ENCODE measurements at places on chromosomes 1 and 21.
A peak's percentile ranks its signal among the peaks of the same experiment; 100 is the strongest.

- no peak for DNase-seq
Measured at GRCh38 chr1:172472495-172472894, 28.6 kb upstream of the PIGC start.

GRCh38 chr1:218352075-218352438 is 6.9 kb downstream of the TGFB2 start:
- DNase-seq, result no peak

DNA sequence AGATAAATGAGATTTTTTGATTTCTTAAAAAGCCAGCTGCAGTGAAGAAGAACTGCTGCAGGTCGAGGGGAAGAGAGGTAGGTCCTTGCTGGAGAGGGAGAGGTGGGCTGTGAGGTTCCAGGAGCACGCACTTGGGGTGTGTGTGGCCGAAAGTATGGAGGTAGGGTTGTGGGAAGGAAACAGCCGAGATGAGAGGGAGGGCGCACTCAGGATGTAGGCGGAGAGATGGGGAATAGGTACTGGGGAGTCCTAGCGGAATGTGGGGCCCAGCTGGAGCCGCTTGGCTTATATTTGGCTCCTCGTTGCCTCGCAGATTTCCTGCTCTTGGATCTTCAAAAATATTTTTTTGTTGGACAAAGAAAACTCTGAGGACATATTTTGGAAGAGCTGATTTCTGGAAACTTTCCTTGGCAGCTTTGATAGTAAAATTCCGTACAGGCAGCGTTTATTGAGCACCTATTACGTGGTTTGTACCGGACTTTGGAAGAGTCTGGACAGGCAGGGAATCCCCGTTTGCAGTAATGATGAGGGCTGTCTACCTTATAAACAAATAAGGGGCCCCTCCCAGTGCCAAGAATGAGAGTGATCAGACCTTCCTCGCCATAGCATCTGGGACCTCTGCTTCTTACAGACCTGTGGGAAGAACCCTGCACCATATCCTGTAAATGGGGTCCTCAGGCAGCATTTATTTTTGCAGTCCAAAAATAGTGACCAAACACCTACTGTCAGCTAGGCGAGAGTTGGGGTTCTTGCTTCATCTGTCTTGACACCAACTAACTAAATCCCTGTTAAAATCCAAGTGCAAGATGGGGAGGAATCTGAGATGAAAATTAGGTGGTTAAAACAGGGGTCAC is 1.5 kb downstream of the LRRC8D start:
- no peak for DNase-seq

DNA sequence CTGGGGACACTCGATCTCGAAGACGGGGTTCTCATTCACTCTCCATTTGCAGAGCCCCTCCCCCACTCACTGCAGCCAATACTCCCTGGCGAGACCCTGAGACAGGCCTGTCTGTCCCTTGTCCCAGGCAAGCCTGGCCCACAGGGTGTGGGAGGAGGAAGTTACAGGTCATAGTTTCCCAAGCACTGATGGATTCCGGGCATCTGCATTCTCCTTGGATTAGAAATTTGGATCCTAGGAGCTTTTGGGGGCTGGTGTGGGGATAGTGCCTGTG is 11.3 kb downstream of the WNT3A start:
- no peak for DNase-seq

GRCh38 chr21:16117331-16117730 is 387.5 kb downstream of the USP25 start:
- no peak for DNase-seq

DNA sequence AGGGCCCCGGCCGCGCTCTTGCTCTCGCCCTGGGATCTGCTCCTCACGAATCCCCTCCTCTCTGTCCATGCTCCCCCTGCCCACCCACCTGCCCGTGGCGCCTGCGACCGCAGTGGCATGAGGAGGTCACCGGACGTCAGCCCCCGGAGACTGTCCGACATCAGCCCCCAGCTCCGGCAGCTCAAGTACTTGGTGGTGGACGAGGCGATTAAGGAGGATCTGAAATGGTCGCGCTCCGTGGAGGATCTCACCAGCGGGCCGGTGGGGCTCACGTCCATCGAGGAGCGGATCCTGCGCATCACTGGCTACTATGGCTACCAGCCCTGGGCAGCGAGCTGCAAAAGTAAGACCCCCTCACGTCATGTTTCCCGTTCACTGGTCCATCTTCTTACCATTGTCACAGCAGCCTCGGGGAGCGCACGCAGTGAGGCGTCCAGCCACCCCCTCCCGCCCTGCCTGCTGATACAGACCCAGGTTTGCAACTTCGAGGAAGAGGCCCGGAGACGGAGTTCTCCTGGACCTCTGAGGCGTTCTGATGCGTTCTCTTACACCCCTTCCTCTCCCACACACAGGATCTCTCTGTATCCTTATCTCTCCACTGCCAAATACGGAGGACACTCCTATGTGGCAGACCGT is 1.1 kb downstream of the SLC35F3 start:
- DNase-seq, result no peak

GRCh38 chr1:218546314-218546713 is 201.2 kb downstream of the TGFB2 start:
- DNase-seq, result no peak

- DNase-seq, result no peak
Measured at GRCh38 chr1:206930210-206930798, 8.6 kb upstream of the FCMR start.

- no peak for DNase-seq
Measured at GRCh38 chr1:66476774-66477173, 57.2 kb upstream of the SGIP1 start.

GRCh38 chr1:14003552-14003951 is 303.6 kb downstream of the PRDM2 start:
- no peak for DNase-seq

GRCh38 chr21:26019236-26019635 is 151.3 kb downstream of the APP start:
- no peak for DNase-seq

- no peak for DNase-seq
Measured at GRCh38 chr1:173415490-173415889, 61.6 kb upstream of the PRDX6 start.

- no peak for DNase-seq
Measured at GRCh38 chr1:63829349-63830327, 55.8 kb downstream of the ROR1 start.

DNA sequence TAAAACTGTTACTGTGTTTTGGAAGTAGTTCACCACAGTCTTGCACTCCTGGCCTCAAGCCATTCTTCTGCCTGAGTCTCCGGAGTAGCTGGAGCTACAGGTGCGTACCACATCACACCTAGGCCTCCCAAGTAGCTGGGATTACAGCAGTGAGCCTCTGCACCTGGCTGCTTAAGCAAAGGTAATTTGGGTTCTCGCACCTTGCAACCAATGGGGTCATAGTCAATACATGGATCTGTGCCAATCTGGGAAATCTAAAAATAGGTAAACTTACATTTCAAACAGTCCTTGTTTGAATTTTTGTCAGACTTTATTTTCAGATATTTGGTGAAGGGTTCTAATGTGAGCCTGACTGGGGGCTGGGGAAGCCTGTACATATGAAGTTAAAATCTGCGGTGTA is 466.5 kb downstream of the PCP4 start:
- DNase-seq, result no peak

- no peak for DNase-seq
Measured at GRCh38 chr1:12511516-12512468, 106.2 kb downstream of the DHRS3 start.

GRCh38 chr1:214363386-214363785 is 82.4 kb downstream of the SMYD2 start:
- no peak for DNase-seq

DNA sequence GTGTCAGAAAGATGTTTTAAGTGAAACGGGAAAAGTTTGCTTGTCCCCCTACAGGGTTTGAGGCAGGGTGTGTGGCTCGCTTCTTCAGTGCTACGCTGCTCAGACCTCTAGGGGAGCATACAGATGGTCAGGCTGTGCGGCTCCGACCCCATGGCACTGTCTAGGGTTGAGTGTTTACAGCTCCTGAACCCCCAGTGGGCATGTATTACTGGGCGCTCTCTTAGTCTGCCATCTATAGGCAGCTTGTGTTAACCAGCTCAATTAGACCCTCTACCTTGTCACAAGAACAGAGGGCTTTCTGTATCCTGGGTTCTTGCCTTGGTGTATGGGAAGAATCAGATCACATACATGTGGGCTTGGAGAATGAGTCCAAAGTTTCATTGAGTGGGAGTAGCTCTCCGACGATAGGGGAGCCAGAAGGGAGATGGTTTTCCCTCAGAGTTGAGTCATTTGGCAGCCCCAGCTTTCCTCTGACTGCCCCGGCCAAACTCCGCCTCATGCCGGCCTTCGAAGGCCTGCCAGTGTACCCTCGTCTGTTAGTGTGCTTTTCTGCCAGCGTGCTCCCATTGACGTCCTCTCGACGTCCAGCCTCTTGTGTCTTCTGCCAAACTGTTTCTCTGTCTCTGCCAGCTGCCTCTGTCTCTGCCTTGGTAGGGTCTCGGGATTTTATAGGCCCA is 38.6 kb upstream of the ADGRL4 start:
- no peak for DNase-seq

- no peak for DNase-seq
Measured at GRCh38 chr1:12314333-12314903, 84.6 kb downstream of the VPS13D start.

- no peak for DNase-seq
Measured at GRCh38 chr1:212225416-212225815, 59.8 kb upstream of the PPP2R5A start.

DNA sequence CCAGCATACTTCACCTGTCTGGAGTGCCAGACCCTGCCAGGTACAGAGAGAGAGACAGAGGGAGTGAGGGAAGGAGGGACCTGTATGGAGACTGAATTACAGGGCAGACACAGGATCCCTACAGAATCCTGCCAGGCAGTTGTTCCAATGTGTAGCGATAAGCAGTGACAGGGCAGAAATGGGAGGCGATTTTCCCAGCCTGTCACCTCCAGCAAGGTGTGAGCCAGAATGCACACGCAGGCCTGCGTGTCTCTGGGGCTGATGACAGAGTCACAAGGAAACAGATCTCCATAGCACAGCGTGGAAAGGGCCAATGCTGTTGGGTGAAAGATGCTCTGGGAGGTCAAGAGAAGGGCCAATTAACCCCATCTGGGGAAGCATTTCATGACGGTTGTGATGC is 111.3 kb downstream of the HIVEP3 start:
- no peak for DNase-seq

DNA sequence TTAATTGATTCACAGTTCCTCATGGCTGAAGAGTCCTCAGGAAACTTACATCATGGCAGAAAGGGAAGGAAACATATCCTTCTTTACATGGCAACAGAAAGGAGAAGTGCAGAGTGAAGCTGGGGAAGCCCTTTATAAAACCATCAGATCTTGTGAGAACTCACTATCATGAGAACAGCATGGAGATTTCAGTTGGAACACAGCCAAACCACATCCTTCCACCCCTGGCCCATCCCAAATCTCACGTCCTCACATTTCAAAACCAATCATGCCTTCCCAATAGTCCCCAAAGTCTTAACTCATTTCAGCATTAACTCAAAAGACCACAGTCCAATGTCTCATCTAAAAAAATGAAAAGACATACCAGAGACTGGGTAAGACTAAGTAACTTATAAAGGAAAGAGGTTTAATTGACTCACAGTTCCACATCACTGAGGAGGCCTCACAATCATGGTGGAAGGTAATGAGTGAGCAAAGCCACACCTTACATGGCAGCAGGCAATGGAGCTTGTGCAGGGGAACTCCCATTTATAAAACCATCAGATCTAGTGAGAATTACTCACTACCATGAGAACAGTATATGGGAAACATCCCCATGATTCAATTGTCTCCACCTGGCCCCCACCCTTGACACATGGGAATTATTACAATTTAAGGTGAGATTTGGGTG is 105.2 kb downstream of the MRPL39 start:
- DNase-seq, result no peak

GRCh38 chr1:19083081-19083480 is 126.6 kb upstream of the IFFO2 start:
- no peak for DNase-seq

GRCh38 chr1:14970115-14970798 is 183.3 kb upstream of the TMEM51 start:
- DNase-seq, result no peak

DNA sequence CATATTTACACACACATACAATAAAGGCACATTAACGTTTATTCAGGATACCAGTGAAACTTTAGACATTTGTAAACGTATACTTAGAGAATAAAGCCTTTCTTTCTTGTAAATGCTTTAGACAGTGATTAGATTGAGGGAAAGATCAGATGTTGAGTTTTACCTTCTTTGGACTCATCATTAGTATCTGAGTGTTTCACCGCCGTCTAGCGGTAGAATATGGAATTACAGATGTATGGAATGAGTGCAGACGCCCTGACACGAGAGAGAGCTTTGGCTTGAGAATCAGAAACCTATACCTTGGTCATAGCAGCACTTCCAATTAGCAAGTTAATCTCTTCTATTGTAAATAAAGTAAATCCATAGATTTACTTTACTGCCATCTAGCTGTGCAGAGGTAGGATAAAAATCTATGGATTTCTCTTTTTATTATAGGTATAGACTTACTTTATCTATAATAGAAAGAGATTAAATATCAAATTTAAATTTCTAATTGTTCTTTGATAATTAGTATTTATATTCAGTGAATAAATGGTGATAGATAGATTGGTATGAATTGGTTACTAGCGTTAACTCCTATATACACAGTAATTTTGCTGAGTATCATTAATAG is 12.6 kb downstream of the FLG2 start:
- no peak for DNase-seq

DNA sequence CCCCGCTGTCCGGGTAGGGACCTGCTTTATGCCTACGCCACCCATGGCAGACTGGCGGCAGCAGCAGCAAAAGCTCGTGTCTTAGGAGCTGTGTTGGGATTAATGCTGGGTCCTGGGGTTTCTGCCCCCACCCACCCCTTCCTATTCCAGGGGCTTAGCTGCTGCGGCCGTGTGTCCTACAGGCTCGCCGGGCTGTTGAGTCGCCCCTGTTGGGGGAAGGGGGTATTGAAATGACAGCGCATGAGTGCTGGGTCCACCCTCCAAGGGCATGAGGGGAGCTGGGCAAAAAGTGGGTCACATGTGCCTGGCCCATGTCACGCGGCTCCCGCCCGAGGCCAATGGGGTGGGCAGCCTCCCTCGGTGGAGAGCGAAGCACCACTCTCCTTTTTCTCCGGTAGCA is 118.3 kb upstream of the COL6A1 start:
- DNase-seq, result no peak

DNA sequence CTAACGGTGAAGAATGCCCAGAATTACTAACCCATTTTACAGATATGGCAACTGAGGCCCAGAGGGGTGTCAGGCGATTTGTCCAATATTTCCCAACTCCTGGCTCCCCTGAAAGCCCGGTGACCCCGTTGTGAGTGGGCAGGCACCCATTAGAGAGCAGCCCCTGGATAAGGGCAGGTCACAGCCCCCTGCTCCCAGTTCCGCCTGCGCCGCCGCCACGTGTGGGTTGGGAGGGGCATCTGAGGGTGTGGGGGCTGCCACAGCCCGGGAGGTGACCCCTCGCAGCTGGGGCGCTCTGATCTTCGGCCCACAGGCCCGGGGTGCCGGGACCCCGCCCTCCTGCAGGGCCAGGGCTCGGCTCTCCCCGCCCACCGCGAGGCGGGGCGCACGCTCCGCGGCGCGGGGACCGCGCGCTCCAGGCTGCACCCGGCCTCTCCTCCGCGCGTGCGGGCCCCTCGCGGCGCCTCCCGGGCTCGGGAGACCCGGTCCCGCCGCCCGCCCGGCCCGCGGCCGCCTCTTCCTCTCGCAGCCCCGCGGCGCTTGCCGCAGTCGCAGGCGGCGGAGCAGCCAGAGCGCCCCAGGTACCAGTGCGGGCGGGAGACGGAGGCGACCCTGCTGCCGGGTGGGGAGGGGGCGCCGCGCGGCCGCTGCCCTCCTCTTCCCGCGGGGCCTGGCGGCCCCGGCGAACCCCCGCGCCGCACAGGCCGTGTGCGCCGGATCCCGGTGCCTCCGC is at the start of gene HTR6:
Gene HTR6 (plus strand): TSS at position 423 of the 733 bp plus-strand sequence. CDS start 879 bp downstream, outside the sequence.
- DNase-seq, result peak; percentile 60
